ENCODE measurements at places on chromosomes 2 and 18.
A peak's percentile ranks its signal among the peaks of the same experiment; 100 is the strongest.

GRCh38 chr2:202841090-202841867, 30.3 kb downstream of the ICA1L start:
- no peak for DNase-seq

GRCh38 chr18:58056852-58057251, 12.8 kb downstream of the NEDD4L start:
- no peak for DNase-seq

- DNase-seq, result no peak
Observed at GRCh38 chr2:82027921-82028615, 1723.5 kb upstream of the LRRTM1 start.

DNA sequence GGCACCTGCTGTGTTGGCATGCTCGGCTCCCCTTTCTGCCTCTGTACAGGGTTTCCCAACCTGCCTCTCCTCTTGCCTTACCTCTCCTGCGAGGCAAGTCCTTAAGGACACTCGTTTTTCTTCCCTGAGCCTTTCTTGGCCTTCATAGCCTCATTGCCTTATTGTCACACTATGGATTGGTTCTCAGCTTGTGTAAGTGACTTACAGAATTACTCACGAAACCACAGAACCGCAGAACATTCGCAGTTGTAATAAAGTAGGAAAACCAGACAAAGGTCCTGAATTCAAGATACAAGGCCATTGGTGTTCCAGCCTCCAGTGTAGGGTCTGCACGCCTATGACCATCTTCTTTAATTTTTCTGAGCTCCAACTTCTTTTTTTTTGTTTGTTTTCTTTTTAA, 317.6 kb upstream of the SMIM21 start:
- no peak for DNase-seq

DNA sequence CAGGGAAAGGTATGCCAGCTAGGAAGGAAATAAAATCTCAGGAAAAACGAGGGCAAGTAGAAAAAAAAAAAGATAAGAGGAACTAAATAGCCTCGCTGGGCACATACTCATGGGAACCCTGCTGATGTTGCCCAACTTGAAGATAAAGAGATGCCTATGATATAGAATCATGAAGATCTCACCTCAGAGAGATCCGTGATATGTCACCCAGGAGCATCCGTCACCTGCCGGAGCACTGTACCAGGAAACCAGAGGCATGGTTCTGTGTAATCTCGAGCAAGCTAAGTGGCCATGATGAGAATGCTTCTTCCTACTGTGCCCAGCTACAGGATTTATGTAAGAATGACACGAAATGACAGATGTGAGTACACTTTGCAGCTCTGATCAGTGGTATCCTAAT, 40.0 kb downstream of the CYP1B1 start:
- no peak for DNase-seq

- DNase-seq, result no peak
Observed at GRCh38 chr2:84033347-84033974, 425.6 kb downstream of the SUCLG1 start.

DNA sequence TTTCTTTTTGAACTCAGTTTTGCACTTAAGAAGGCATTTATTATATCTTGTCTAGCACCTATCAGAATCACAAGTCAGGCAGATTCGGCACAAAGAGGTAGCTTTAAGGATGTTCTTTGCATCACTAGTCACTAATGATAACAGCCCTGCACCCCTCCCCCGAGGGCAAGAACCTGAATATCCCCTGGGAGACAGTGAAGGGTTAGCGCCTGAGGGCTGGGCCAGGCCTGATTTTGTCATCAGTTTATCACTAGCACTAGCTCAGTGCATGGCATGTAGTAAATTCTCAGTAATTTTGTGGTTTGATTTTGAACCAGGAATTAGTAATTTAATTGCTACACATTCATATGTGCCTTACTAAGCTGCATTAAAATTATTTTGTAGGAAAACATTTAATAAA, 23.9 kb upstream of the HS6ST1 start:
- no peak for DNase-seq

- no peak for DNase-seq
Observed at GRCh38 chr2:68320118-68320641, 431 bp upstream of the CNRIP1 start.

GRCh38 chr2:172484253-172484652, 56.9 kb downstream of the ITGA6 start:
- DNase-seq, result no peak

DNA sequence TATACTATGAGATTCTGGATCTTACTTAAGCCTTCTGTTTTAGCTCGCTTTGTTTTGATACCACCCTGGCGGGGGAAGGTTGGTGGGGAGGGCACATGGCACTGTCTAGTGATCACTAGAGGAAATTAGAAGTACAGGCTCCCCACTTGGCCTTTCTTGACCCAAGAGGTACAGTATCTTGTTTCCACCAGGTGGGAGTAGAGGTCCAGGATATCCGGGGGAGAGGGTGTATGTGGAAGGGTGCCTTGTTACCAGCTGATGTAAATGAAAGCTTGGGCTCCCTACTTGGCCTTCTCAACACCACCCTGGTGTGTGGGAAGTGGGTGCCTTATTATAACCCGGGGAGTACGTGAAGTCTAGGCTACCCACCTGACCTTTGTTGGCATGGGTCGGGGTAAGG, 7.5 kb downstream of the GALNT1 start:
- DNase-seq, result no peak

GRCh38 chr2:123485056-123485455, 540.0 kb upstream of the CNTNAP5 start:
- DNase-seq, result no peak

DNA sequence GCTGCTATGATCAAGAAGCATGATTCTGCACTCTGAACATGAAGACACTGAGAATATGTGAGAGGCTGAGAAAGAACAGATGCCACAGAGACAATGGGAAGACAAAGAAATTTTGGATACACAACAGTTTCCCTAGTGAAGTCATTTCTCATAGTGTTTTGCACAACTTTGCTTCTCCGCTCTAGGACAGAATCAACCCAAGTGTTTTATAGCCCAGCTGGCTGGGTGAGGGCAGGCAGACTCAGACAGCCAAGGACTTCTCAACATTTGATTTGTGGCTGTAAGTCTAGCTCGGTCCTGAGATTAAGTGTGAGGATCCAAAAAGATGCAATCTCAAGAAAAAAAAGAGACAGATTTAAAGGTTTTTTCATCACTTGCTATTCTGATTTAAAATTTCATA, 536.5 kb upstream of the CRIM1 start:
- no peak for DNase-seq

DNA sequence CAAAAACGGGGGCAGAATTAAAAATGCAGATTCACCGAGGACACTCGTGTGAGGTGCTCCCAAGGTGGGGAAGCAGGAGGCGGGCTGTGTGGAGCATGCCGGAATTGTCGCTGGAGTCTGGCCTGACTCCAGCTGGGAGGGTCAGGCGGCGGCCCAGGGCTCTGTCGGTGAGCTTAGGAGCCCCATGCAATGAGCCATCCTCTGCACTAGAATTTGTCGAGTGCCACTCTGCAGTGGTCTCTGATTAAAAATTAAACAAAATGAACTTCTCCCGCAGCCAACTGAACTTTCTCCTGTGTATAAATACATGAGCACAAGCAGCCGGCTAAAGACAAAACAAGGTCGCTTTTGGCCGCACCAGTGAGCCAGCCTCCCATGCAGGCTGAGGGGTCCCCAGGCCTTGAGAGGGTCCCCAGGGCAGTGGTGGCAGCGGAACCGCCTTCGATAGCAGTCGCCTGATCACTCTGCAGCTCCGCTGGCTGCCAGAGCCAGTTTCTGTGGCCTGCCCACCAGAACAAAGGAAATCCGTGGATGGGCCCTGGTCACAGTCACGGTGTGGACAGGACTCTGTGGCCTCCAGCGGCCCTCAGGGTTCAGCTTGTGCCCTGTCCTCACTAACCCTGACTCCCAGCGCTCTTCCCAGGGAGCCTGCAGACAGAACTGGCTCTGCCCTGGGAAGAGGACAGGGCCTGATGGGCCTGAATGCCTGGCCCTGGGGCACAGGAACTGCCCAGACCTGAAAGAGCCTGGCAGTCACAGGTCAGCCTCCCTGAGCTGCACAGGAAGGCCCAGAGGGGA, 201.3 kb downstream of the EIPR1 start:
- no peak for DNase-seq

GRCh38 chr2:200185628-200186000, 120.9 kb upstream of the SPATS2L start:
- no peak for DNase-seq

DNA sequence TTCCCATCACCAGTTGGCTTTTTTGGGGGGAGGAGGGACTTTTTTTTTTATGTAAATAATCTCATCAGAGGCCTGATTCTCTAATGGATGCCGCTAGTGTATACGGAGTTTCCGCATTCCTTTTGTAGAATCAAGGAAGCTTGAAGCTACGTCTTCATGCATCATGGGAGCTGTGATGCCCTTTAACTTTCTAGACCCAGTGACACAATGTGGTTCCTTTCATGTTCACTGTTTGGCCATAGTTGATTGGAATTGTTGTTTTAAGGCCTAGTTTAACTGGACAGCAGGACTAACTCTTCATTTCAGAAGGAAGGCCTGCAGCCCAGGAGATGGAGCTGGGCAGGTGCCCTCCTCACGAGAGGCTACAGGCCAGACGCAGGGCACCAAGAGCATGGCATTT, 287.9 kb downstream of the AGAP1 start:
- no peak for DNase-seq

DNA sequence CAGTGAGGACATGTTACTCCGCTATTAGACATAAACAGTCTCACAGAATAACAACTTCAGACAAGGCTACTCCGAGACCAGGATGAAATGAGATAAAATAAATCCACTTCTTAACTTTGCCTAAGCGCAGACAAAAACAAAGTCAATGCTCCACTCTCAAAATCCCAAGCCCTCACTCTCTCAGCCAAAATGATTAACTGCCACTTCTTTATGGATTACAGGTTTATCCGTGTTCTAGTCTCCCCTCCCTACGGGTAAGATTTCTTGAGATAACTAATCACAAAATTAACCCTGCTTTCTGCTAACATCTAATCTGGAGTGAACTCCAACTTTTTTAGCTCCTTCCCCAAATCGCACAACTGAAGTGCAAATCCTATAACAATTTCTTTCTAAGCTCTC, 1.1 kb upstream of the CRYGC start:
- DNase-seq, result no peak

- no peak for DNase-seq
Observed at GRCh38 chr2:36044411-36044810, 311.2 kb upstream of the CRIM1 start.

DNA sequence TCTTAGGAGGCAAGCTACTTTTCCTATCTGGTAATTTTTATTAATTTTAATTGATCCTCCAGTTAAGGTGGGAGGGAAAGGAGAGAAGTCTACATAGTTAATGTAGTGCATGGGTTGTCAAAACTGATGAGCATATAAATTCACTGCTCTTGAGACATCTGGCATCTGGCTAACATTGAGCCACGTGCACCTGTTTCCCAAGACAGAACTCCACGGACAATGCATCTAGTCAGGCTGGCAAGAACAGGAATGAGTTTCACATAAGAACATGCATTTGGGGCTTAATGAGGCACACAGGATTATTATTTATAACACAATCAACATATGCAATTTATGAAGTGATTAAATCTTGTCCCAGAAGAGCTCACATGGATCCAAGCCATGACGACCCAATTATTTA, 16.2 kb upstream of the RAB1A start:
- DNase-seq, result no peak

DNA sequence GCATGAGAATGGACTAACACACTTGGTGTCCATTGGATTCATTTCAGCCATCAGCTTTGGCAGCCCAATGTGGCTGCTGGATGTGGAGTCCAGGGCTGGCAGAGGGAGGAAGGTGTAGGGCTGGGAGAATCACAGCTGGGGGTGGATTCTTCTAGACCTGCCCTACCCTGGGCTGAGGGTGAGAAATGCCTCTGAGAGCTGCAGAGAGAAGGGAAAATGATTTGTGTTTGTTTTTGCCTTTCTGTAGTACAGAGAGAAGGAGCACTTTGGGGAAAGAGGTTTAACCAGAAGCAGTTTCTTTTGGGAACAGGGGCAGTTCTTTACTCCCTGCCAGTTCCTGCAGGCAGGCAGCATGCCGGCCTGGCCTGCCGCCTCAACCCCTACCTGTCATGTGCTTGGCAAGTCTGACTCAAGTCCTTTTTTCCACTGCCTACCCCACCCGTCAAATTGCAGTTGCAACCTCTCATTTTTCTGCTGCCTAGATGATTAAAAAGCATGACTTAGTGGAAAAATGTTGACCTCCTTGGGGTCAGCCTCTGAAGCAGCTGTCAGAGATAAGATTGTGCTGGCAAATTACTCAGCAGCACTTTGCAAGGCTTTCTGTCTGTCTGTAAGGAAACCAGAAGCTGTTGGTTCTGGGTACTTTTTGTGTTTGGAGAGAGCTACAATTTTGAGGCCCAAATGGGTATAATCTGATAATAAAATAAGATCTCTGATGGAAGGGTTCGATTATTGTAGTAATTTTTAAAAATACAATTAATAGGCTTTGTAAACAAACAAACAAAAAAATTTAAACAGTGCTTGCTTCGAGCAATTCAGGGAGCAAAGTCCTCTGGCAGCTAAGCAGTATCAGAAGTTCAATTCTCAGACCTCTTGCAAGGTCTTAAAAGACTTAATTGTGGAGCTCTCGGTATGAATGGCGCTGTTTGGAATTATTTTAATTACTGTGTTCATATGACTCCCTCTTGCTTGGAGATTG, 21.7 kb downstream of the LBH start:
- DNase-seq, result peak; percentile 86

- no peak for DNase-seq
Observed at GRCh38 chr2:176514276-176514675, 245.0 kb downstream of the MTX2 start.

GRCh38 chr2:240203031-240203787, 62.8 kb upstream of the OTOS start:
- no peak for DNase-seq

DNA sequence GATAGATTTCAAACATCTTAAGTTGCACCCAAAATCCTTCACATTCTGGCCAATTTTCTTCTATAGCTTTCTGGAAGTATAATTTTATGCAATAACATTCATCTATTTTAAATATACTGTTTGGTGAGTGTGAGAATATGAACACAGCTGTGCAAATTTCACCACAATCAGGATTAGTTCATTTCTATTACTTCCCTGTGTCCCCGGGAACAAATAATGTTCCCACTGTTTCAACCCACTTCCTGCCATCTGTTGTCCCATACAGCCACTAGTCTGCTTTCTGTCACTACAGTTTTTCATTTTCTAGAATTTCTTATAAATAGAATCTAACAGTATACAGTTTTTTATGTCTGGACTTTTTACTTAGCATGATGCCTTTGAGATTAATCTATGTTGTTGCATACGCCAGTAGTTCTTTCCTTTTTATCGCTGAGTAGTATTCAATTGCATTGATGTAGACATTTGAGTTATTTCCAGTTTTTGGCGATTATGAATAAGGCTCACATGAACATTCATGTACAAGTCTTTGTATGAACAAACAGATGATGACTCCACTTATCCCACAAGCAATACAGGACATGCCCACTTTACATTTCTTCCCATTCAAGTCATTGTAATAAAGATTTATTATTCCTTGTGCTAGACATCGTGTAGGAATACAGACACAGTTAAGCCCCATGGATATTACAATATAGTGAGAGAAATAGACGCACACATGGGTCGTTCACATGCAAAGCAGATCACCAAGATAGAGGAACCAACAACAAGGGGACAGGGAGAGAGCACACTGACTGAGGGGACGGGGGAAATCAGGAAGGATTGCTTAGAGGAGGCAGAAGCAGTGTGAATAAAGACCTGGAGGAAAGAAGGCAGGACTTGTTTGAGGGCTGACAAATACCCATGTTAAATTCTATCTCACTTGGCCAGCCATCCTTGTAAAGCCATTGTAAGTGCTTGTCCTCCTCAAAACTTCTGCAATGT, 72.9 kb upstream of the PAX8 start:
- no peak for DNase-seq

GRCh38 chr2:217142649-217143266, 282.9 kb upstream of the TNP1 start:
- DNase-seq, result no peak

- no peak for DNase-seq
Observed at GRCh38 chr2:197934261-197934933, 130.0 kb downstream of the PLCL1 start.

Data from stromal cell of bone marrow (primary cell).